ENCODE measurements at places on chromosomes 3 and 15. TPM values are rescaled to one million over a fixed set of nuclear protein-coding genes. Genes with fewer than 3 reads are reported as not detected.

DNA sequence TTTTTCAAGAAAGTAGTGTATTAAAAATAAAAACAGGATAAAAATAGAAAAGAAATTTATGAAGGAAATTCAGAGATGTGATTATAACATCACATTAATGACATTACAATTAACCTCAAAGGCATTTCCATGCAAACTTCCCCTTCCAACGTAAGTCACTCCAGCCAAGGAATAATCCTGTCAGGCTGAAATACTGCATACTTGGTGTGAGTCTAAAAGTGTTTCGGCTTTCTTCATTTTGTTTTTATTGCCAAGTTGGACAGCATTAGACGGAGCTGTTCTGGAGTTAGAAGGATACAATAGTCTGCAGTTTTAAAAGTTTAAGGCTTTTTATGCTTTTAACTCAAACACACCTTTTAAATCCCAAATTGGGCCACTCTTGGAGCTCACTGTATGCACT lies 435.0 kb downstream of the MECOM start:
- no peak overlapping the region for H3K27ac ChIP-seq
- H3K4me3 ChIP-seq = no peak overlapping the region
- DNase-seq = no peak
- H3K4me1 ChIP-seq = no peaks in the 10 kb centered on the region
- H3K27me3 ChIP-seq = peaks cover 3% of the 10 kb centered on the region

PTPRG gene
- not detected for total RNA-seq

DNA sequence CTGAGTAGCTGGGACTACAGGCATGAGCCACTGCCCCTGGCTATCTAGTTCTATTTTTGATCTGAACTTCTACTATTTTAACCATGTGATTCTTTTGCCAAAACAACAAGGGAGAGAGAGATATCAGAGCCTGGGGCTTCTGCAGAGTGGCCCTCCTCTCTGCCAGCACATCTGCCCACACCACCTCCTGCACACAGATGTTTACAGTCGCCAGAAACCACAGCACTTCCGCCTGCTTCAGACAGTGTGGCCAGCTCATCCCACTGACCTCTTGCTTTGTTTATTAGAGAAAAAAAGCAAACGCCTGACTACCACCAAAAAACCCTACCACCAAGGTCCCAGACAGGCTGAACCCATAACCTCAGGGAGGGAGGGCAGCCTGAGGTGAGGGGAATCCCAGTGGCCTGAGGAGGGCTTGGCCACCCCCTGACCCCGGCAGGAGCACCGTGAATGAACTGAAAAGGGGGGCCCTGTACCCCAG lies 85.9 kb upstream of the ABHD2 start:
- peaks cover 11% of the 10 kb centered on the region for H3K27me3 ChIP-seq
- H3K4me1 ChIP-seq = no peaks in the 10 kb centered on the region
- H3K36me3 ChIP-seq = no peaks in the 10 kb centered on the region
- H3K4me3 ChIP-seq = no peak overlapping the region
- no peak overlapping the region for H3K27ac ChIP-seq
- DNase-seq = no peak

ANKRD34C gene
- not detected for total RNA-seq

CRTAP gene
- 45.7 TPM for total RNA-seq

DNA sequence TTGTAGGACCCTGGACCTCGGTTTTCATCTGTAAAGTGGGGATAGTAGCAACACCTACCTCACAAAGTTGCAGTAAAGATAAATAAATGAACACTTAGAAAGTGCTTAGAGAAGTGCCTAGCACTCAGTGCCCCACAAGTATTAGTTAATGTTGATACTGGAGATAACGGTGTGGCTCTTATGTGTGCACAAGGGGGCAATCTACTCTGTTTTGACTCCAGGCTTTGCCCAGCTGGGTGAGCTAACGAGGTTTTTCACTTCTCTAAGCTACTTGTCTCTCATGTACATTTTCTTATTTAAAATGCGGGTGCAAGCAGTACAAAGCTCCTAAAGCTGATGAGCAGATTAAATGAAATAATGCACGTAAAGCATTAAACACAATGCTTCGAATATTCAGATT lies 193.5 kb upstream of the ICE2 start:
- no peak overlapping the region for H3K4me3 ChIP-seq
- H3K36me3 ChIP-seq = no peaks in the 10 kb centered on the region
- no peak overlapping the region for H3K27ac ChIP-seq
- H3K4me1 ChIP-seq = peaks cover under 1% of the 10 kb centered on the region

DNA sequence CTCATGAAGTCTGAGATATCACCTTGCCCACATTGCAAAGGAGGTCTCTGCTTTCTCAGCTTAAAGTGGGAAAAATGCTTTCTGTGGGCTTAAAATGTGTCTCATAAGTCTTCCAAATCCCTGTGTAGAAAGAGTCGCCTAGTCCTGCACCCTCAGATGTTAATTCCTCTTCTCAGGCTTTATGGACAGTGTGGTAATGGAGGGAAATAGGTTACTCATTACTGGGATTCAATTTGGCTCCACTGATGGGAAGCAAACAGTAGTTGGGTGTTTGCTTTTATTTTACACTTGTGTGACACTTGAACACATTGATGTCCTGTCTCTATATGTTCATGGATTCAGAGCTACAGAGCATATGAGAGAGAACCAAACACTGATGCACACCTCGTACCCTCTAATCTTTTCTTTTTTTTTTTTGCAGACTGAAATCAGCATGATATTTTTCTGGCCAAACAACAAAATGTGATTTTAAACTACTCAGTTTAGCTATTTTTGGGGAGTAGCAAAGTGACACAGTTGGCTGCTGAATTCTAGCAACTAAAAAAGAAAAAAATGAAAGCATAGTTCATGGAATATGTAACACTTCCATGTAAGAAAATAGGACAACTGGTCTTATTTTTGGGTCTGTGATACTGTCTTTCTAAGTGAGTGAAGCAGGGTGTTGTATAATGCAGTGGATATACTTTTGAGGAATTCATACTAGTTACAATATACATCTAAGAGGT lies 8.6 kb downstream of the PTPRG start:
- H3K4me1 ChIP-seq = no peaks in the 10 kb centered on the region
- no peak for DNase-seq
- H3K36me3 ChIP-seq = no peaks in the 10 kb centered on the region
- peaks cover 12% of the 10 kb centered on the region for H3K27me3 ChIP-seq
- H3K4me3 ChIP-seq = no peak overlapping the region
- H3K27ac ChIP-seq = no peak overlapping the region

GRCh38 chr15:39193611-39194010 lies 387.3 kb upstream of the THBS1 start:
- peaks cover 3% of the 10 kb centered on the region for H3K27me3 ChIP-seq
- no peaks in the 10 kb centered on the region for H3K4me1 ChIP-seq
- DNase-seq = no peak
- no peak overlapping the region for H3K27ac ChIP-seq
- H3K4me3 ChIP-seq = no peak overlapping the region

GCNT3 gene
- not detected for total RNA-seq

- H3K27ac ChIP-seq = no peak overlapping the region
- no peak for DNase-seq
- H3K27me3 ChIP-seq = peaks cover 37% of the 10 kb centered on the region
- H3K4me1 ChIP-seq = no peaks in the 10 kb centered on the region
- peaks cover 5% of the 10 kb centered on the region for H3K36me3 ChIP-seq
These were observed 441.3 kb downstream of the MAGI1 start for GRCh38 chr3:65597226-65597951.

SV2B gene
- 0.05 TPM for total RNA-seq

- H3K27me3 ChIP-seq = no peaks in the 10 kb centered on the region
- DNase-seq = peak; percentile 15
- H3K27ac ChIP-seq = peak overlapping the region; percentile 96
- H3K4me1 ChIP-seq = peaks cover 38% of the 10 kb centered on the region
- no peaks in the 10 kb centered on the region for H3K36me3 ChIP-seq
- H3K4me3 ChIP-seq = peak overlapping the region; percentile 97
These were observed 1.1 kb downstream of the ITPR1 start for GRCh38 chr3:4493941-4494894.

DNA sequence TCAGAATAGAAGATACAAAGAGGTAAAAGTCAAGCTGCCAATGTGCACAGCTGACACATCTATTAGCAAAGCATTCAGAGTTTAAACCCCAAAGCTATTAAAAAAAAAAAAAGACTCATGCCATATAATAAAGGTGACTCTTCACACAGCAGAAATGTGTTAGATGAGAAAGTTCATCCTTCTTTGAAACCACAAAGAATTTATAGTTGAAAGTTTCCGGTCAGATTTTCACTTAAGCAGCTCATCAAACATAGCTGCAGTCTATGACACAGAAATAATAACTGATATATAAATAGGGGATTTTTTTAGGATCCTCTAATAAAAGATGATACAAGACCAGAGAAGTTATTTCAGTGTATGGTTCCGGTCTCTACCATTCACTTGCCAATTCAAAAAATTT lies 76.6 kb downstream of the WWTR1 start:
- H3K4me1 ChIP-seq = peaks cover 2% of the 10 kb centered on the region
- no peaks in the 10 kb centered on the region for H3K36me3 ChIP-seq
- no peak overlapping the region for H3K27ac ChIP-seq
- DNase-seq = no peak

GRCh38 chr3:189312866-189313265 lies 141.1 kb downstream of the TPRG1 start:
- no peak overlapping the region for H3K4me3 ChIP-seq
- DNase-seq = no peak
- peaks cover 19% of the 10 kb centered on the region for H3K4me1 ChIP-seq
- no peaks in the 10 kb centered on the region for H3K36me3 ChIP-seq

- no peaks in the 10 kb centered on the region for H3K36me3 ChIP-seq
- peaks cover 20% of the 10 kb centered on the region for H3K27me3 ChIP-seq
- no peak overlapping the region for H3K27ac ChIP-seq
- peaks cover 10% of the 10 kb centered on the region for H3K4me1 ChIP-seq
- no peak for DNase-seq
These were observed 13.7 kb upstream of the ISLR start for GRCh38 chr15:74159773-74160172.

DNA sequence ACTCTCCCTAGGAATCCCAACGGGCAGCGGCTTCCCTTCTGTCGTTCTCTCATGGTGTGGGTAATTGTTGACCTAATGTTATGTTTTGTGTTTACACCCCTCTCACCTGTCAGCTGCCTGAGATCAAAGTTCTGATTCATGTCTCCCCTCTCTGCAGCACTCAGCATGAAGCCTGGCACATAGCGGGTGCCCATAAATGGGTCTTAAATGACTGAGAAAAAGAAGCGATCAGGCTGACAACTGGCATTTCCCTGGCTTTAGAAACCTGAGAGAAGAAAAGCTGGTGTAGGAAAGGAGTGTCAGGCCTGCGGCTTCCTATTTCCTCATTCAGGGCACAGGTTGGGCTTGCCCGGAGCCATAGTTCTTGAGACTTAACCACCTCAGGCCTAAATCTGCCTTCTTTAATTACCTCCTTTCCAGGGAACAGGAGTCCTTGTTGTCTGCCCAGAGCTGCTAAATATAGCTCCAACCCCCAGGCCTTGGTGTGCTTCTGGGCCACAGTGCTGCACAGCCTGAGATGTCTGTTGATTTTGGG lies 31.8 kb downstream of the LPP start:
- peak overlapping the region; percentile 34 for H3K4me3 ChIP-seq
- H3K27ac ChIP-seq = peak overlapping the region; percentile 64
- H3K36me3 ChIP-seq = no peaks in the 10 kb centered on the region
- DNase-seq = no peak
- peaks cover 25% of the 10 kb centered on the region for H3K4me1 ChIP-seq

DNA sequence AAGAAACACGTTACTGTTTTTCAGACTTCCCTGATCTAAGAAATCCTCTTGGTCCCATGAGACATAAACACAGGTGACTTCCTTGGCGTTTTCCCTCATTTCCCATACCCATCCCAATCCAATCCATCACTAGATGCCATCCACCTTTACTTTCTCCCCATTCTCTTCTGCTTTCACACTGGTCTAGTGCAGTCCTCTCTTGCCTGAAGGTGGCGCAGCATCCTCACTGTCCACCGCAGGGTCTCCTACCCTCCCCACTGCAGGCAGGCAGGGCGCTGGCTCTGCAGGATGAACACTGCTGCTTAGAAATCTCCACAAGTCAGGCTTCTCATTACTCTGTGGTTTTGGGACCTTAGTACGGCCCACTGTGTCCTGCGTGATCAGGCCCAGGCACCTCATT lies 58.2 kb downstream of the RAB7A start:
- peaks cover 44% of the 10 kb centered on the region for H3K4me1 ChIP-seq
- no peak overlapping the region for H3K4me3 ChIP-seq
- peak overlapping the region; percentile 93 for H3K27ac ChIP-seq
- no peaks in the 10 kb centered on the region for H3K27me3 ChIP-seq
- DNase-seq = peak; percentile 67
- peaks cover 1% of the 10 kb centered on the region for H3K36me3 ChIP-seq

DNA sequence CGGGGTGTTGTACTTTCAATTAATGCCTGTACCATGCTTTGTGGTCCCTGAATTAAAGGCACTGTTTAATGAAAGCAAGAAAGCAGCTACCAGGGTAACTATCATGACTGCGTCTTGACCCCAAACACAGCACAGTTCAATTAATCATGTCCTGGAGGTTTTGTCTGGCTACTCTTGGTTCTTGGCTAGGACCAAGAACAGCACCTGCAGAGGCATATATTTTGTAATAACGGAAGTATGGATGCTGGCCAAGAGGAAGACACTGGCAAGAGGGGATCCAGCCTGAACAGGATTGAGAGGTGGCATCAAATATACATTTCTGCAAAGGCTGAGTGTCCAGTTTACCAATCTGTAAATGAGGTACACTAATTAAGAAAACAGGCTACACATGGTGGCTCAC lies 119.9 kb downstream of the FOXP1 start:
- no peak overlapping the region for H3K4me3 ChIP-seq
- DNase-seq = no peak
- H3K36me3 ChIP-seq = peaks cover 54% of the 10 kb centered on the region
- no peaks in the 10 kb centered on the region for H3K27me3 ChIP-seq
- peaks cover 89% of the 10 kb centered on the region for H3K4me1 ChIP-seq

- no peak for DNase-seq
- H3K4me3 ChIP-seq = no peak overlapping the region
- H3K4me1 ChIP-seq = no peaks in the 10 kb centered on the region
- no peak overlapping the region for H3K27ac ChIP-seq
- peaks cover 22% of the 10 kb centered on the region for H3K27me3 ChIP-seq
These were observed 15.9 kb upstream of the ERC2 start for GRCh38 chr3:56484122-56484521.

GRCh38 chr3:65930648-65931047 lies 108.1 kb downstream of the MAGI1 start:
- no peak overlapping the region for H3K27ac ChIP-seq
- H3K4me3 ChIP-seq = no peak overlapping the region
- no peaks in the 10 kb centered on the region for H3K4me1 ChIP-seq
- peaks cover 6% of the 10 kb centered on the region for H3K27me3 ChIP-seq
- DNase-seq = no peak
- H3K36me3 ChIP-seq = no peaks in the 10 kb centered on the region

REC114 gene
- not detected for total RNA-seq

PCLAF gene
- total RNA-seq = 1.5 TPM

DNA sequence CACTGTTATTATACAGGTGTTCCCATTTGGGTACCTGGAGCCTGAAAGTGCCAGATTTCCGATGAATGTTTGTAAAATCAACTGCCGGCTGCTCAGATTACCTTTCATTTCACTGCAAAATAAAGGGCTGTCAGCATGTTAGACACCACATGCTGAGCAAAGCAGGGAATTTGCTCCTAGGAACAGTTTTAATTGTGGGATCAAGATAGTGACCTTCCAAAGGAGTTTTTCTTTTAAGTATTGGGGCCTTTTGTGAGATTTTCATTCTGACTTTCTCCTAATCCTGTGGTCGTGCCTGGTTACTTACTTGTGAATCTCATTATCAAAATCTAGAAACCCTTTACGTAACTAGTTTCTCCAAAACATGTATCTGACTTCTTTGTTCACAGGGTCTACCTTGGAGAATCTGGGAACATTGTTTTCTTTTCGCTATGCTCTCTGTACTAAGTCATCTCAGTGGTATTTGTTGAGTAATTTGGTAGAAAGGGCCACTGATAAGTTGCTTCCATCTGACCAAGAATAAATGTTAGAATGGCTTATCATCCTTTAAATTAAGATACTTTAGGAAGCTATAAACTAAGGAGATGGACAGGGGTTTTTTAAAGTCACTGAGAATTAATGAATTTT lies 40.8 kb upstream of the LRTM1 start:
- no peak overlapping the region for H3K27ac ChIP-seq
- H3K36me3 ChIP-seq = no peaks in the 10 kb centered on the region
- peaks cover 4% of the 10 kb centered on the region for H3K4me1 ChIP-seq
- peaks cover 4% of the 10 kb centered on the region for H3K27me3 ChIP-seq
- no peak overlapping the region for H3K4me3 ChIP-seq

Measured in naive thymus-derived CD8-positive, alpha-beta T cell (primary cell).